ENCODE measurements at places on chromosomes 3 and 15.

DNA sequence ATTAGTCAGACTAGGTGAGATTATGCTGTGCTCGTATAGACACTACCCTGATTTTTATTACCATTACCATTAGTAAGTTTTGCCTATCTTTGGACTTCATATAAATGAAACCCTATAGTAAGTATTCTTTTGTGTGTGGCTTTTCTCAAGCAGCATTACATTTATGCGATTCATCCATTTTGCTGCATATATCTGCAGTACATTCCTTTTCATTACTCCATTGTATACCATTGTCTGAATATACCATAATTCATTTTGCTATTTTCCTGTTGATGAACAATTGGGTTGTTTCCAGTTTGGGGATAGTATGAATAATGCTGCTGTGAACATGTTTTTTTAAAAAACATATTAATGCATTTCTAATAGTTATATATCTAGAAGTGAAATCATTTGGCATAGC is 45.3 kb downstream of the TMEM212 start:
- DNase-seq, result no peak

- peak; percentile 2 for DNase-seq
Observed at GRCh38 chr3:115551016-115551415, 72.3 kb upstream of the GAP43 start.

DNA sequence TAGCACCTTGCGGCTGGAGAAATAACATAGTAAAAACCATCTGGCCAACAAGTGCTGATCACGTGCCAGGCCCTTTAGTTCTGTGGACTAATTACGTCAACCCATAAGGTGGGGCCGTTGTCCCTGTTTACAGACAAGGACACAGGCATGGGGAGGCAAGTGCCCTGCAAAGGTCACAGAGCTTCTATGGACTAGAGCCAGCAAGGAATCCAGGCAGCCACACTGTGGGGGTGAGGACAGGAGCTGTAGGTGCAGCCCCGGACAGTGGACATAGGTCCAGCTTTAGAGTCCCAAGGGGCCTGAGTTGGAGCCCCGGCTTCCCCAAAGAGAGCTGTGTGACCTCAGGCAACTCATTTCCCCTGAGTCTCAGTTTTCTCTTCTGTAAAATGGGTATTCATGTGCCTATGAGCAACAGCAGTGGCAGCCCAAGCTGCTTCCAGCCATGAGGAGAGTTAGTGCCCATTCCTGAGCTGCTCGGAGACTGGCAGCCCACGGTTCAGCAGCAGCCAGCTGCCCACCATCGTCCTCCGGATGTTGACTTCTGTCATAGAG is 13.9 kb downstream of the CHST13 start:
- DNase-seq, result peak; percentile 31

- peak; percentile 23 for DNase-seq
Observed at GRCh38 chr15:29988701-29989100, 94.1 kb upstream of the GOLGA8J start.

GRCh38 chr3:39154280-39155021 is 1.1 kb upstream of the CSRNP1 start:
- DNase-seq, result peak; percentile 45

DNA sequence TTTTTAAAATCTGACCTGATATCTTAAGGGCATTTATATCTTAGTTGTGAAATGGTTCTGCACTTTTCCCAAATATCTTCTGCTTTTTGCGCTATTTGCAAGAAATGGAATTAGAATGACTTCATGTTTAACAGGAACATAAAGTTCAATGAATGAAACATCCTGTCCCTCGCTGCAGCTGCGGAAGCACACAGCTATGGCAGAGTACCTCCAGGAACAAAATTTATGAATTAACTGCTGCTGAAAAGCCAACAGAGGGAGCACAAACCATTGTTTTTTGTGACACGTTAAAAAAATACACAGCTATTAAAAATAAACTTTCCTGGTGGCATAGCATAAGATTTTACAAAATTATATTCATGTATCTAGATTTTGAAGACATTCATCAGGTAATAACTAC is 404.4 kb upstream of the MDFIC2 start:
- DNase-seq, result peak; percentile 67

DNA sequence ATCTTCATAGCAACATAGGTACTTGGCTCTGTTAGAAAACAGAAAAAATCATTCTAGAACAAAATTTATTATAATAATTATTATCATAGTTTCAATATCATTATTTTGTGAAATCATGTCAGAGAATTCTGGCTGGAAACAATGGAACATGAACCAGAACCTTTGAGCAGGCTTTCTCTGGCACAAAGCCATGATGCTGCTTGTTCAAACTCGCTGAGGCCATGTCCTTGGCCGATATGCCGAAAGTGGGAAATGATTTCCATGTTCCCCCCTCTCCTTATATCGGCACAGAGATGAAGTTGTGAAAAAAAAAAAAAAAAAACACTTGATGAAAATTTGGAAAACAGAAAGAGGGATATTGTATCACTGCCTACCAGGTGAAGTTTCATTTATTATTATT is 49.0 kb upstream of the MRPL3 start:
- DNase-seq, result no peak

- DNase-seq, result peak; percentile 38
Observed at GRCh38 chr3:105527949-105528348, 161.2 kb downstream of the ALCAM start.

DNA sequence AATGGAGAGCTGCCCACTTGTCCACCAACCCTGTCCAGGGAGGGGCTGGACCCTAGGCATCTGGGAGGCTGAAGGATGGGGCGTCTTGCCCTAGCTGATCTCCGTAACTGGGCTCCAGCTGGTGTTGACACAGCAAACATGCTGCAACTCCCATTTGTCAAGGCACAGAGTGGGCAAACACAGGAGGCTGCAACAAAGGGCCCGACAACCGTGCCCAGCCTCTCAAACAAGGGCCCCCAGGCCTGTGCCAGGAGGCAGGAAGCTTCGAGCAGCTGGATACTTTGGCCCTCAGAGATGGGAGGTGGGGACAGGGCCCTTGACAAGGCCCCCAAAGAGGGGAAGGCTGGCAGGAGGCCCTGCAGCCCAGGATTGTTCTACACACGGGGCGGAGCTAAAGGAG is 64.2 kb upstream of the TMEM115 start:
- no peak for DNase-seq

GRCh38 chr3:122074621-122075265 is 19.6 kb downstream of the CD86 start:
- peak; percentile 10 for DNase-seq

- DNase-seq, result no peak
Observed at GRCh38 chr15:52546031-52546751, 17.5 kb upstream of the MYO5A start.

- peak; percentile 96 for DNase-seq
Observed at GRCh38 chr3:194871143-194871863, 185.6 kb downstream of the FAM43A start.

DNA sequence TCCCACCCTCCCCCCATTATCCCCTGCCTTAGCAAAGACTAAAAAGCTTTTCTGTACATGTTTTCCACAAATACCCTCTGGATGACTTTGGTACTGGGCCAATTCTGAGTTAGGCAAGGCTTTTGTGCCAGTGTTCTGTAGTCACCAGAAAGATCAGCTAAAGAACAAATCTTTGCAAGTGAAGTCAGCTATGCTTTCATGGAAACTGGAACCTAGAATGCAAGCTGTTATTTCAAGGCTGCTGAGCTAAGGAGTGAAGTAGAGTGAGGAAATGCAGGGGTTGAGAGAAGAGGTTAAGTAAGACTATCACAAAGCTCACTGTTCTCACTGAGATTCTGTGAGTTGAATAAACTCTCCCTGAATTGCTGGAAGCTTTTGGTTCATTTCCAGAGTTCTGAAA is 107.8 kb upstream of the CNTN3 start:
- DNase-seq, result peak; percentile 0

DNA sequence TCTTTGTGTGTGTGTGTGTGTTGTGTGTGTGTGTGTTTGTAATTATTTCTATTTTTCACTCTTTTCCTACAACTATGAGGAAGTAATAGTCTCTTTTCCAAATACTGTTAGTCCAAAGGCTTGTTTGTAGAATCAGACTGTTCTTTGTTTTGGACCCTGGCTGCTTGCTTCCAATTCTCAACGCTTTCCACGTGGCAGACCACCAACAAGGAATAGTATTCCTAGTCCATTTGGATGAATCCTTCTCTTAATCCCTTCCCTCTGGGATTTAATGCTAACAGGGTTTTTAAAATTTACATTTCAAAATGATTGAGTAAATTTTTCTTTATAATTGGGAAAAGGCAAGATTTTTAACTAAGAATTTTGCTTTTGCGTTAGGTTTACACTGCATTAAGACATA is 62.7 kb downstream of the ADAMTSL3 start:
- DNase-seq, result no peak

Data from GM23248 (cell line).